ENCODE measurements at places on chromosomes 4 and X.

- no peak for DNase-seq
These were observed 14.9 kb upstream of the CCNG2 start for GRCh38 chr4:77141964-77142645.

DNA sequence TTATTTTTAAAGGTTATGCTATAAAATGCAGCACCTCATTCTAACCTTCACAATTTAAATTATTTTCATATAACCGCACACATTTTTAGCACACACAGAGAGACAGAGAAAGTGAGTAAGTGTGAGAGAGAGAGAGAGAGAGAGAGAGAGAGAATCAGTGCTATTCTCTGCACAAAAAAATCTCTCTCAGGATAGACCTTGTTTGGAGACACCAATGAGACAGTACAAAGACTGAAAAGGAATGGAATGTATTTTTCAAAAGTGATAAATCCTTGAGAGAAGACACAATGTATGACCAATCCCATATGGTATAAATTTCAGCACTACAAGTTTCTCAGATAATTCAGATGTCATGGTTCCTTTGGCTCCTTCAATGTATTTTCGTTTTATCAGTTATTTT lies 132.1 kb upstream of the PCDH18 start:
- no peak for DNase-seq

DNA sequence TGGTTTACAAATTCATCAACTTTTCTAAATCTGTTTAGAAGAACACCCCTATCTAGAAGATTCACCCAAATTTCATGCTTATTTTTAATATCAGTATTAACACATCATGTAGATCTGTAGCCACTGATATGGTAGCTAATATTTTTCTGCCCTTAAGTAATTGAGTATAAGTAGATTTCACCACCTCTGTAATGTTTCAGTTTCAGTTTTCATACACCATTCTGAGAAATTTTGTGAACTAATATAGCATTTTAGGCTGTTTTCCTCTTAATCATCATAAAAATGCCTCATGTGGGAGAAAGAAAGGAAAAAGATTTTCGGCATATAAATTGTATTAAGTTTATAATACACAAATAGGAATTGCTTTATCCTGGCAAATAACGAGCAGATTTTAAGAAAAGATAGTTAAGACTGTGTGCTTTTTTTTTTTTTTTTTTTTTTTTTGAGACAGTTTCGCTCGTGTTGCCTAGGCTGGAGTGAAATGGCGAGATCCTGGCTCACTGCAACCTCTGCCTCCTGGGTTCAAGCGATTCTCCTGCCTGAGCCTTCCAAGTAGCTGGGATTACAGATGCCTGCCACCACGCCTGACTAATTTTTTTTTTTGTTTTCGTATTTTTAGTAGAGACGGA lies 21.4 kb upstream of the RBPJ start:
- no peak for DNase-seq

DNA sequence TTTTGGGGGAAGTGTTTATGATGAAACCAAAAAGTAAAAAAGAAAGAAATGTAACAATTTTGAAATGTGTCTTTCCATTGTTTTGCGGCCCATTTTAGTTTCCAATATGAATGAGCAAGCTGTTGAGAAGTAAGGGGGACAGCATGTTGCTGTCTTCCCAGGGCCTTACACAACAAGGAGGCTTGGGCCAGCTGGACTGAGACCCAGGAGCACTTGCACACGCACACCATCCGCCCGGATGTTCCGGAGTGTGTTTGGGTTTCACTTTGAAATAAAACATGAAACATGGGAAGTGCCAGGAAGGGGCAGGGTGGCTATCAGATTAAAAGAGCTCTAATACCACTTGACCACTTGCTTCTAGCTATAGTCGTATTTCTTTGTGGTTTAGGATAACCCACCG lies 144.4 kb downstream of the NHS start:
- no peak for DNase-seq

DNA sequence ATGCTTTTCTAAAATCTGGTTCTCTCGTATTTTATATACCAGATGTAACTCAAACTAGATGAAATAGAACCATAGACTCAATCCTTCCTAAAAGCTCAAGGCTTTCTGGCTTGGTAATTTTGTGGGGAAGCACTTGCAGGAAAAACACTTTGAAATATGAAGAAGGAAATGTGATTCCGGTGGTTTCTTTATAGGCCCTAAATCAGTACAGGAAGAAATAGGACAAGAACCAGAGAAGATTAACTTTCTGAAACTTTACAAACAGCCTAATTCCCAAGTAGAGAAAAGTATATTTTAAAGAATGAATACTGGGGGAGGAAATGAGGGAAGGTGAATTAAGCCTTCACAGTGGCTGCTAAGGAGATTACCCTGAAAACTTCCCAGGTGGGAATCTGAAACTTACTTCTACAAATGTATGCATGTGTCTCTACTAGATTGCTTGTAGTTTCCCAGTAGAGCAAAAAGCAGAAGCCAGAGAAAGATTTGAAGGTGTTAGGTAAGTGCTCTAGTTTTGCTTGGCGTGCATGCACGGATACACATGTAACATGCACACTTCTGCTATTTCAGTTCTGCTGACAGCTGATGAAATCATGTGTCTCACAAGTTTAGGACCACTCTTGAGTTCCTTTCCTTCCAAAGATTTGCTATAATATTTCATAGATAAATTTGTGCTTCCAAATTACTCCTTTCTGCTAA lies 92.1 kb downstream of the AFF1 start:
- no peak for DNase-seq

GRCh38 chrX:6053141-6053540 lies 175.5 kb downstream of the NLGN4X start:
- no peak for DNase-seq

DNA sequence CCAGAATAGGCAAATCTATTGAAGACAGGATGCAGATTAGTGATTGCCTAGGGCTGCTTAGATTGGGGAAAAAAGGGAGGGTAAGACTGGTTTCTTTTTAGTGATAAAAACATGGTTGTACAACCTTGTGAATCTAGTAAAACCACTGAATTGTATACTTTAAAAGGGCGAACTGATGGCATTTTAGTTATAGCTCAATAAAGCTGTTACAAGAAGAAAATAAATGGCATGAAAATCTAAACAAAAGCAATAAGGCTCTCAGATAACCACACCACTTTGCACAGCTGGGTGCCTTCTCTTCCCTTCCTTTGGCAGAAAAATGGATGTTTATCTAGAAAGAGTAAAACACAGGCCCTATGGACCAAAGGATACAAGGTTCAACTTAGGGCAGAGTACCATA lies 69.6 kb downstream of the F9 start:
- no peak for DNase-seq

- DNase-seq = no peak
These were observed 62.9 kb downstream of the RHOXF2B start for GRCh38 chrX:120014354-120015130.

GRCh38 chrX:6568031-6568430 lies 33.1 kb upstream of the VCX3A start:
- DNase-seq = no peak

DNA sequence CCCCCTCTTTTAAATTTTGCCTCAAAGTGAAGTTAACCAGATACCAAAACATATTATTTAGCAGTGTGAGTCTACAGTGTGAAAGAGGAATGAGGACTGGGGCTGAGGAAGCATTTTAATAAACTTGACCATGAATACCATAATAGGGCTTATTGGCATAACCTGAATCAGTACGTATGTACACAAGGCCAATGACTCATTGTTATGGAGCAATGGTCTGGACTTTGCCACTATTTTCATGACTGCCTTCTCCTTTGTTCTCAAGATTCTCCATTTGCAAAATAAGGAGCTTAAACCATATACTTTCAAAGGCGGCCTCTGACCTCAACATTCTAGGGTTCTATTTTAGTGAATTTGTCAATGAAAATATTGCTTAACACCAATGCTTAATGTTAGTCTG lies 102.8 kb upstream of the OR13H1 start:
- DNase-seq = no peak

Data from T-helper 9 cell (primary cell).